ENCODE measurements at places on chromosomes 5 and 9.

GRCh38 chr5:158287643-158288271, 428.8 kb upstream of the CLINT1 start:
- DNase-seq: no peak

GRCh38 chr9:69697475-69697874, 25.3 kb upstream of the APBA1 start:
- DNase-seq: no peak

GRCh38 chr9:137968235-137968634, 90.7 kb downstream of the CACNA1B start:
- peak; percentile 65 for DNase-seq

- no peak for DNase-seq
These were observed 46.4 kb downstream of the MOCS2 start for GRCh38 chr5:53063176-53063575.

DNA sequence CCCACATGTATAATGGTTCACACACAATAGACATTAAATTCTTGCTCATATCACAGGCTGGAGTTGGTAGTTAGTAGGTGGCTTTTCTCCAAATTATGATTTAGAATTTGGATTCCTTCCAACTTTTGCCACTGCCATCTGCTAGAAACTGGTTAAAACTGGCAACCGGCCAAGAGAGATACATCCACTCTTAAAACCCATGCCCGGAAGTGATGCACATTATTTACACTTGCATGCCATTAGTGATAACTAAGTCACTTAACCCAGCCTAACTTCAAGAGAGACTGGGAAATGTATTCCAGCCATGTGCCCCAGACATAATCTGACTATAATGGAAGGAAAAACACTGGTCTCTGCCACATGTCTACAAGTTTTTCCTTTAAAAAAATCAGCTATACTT, 395.7 kb upstream of the SEMA6A start:
- DNase-seq: no peak

DNA sequence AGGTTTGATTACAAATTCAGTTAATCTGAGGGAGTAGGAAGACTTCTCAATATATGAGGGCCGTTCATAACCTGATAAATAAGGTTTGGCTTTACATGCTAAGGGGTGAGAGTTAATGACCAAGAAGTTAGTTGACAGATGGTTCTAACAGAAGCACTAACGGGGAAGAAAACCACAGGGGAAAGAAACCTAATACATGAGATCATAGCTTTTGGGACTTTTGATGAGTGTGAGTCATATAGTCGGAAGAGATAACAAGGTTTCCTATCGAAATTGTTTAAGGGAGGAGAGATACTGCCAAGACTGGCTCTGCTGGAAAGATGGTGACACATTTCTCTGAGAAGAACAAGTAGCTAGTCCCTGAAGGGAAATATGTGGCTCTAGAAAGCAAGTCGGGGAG, 140.1 kb downstream of the COX7C start:
- DNase-seq: no peak

- DNase-seq: no peak
These were observed 9.9 kb upstream of the RNF130 start for GRCh38 chr5:180081481-180081880.

DNA sequence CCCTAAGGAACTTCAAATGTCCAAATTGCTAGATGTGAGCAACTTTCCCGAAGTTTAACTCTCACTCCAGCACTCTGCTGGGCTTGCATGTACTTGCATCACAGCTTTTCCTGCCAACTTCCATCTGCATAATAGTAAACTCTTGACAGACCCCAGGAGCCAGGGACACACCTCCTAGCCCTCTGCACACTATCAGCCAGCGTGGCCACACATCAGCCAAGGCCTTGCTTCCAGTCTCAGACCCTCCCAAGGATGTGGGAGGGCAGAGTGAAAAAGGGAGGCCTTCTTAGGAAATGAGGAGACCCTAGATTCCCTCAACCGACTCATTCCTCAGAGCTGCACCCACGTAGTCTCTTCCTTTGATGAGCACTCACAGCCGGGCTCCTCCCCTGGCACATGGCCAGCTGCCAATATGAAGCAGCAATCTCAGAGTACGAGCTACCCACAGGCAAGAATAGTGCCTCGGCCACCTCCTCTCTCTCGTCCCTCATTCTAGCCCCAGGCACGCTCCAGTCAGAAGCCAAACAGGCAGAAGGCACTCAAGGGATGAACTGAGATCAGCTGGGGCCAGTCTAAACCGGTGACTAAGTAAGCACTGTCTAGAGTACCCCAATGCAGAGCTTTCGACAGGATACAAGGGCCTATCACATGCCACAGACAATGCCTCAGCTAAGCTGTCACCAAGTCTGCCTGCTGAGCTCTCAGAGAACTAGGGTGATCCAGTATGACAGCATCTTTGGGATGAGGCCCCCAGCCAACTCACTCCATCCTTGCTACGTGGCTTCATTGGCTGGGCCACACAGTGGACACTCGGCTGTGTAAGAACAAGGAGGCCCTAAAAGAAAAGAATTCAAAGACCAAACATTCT, 2.3 kb downstream of the P4HA2 start:
- DNase-seq: peak; percentile 40

- DNase-seq: no peak
These were observed 8.7 kb upstream of the AGPAT2 start for GRCh38 chr9:136695955-136696354.

DNA sequence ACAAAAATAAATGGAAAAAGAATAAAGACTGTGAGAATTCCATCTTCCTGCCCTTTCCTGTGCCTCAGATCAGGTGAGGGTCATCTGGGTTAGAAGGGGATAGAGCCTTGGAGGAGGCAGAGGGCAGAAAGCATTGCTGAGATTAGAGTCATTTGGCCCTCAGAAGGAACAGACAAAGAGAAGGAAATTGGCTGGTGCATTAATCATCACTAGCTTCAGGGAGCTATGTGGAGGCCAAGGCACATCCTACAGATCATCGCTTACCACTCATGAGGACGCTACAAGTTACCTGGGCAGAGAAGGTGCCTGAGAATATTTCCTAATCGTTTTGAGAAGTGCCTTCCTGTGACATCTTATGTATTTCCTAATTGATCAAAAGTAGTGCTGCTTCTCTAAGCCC, 74.5 kb downstream of the C7 start:
- DNase-seq: no peak

DNA sequence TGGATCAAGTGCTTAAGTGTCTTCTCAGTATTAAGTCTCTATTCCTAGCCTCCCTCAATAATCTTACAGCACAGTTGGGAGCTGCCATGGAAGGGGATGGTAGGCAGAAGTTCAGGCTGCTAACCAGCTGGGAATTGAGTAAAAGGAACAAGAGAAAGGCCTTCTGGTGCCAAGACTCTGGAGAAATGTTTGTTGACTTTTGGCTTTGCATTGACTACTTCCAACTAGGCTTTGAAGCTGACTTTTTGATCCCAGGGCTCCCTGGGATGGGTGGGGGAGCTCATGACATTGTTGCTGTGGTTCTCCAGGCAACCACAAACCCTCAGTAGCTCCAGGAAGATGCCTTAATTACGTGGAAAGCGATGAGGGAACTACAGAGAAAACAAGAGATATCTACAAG, 85.2 kb upstream of the HTR4 start:
- DNase-seq: no peak

- no peak for DNase-seq
These were observed 17.9 kb downstream of the ITGA1 start for GRCh38 chr5:52805615-52806014.

DNA sequence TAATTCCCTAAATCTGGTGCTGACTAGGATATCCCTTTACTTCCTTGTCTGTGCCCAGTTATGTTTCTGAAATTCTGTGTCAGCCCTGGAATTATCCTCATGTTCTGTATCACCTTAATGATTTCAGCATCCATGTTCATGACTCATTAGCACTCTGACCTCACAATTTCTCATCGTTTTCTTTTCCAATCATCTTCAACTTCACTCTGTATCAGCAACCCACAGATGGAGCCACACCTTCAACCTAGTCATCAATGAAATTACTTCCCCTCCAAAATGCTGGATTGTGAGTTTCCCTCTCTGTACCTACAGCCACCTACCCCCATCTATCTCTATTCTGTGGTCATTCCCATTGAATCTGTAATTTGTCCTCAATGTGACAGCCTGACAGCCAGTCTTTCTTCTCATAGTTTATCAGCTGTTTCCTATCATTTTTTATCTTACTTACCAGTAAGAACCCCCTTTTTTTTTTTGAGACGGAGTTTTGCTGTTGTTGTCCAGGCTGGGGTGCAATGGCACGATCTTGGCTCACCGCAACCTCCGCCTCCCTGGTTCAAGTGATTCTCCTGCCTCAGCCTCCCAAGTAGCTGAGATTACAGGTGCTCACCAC, 3.1 kb upstream of the IL6ST start:
- DNase-seq: no peak

GRCh38 chr5:61881821-61882487, 424.1 kb upstream of the KIF2A start:
- no peak for DNase-seq

DNA sequence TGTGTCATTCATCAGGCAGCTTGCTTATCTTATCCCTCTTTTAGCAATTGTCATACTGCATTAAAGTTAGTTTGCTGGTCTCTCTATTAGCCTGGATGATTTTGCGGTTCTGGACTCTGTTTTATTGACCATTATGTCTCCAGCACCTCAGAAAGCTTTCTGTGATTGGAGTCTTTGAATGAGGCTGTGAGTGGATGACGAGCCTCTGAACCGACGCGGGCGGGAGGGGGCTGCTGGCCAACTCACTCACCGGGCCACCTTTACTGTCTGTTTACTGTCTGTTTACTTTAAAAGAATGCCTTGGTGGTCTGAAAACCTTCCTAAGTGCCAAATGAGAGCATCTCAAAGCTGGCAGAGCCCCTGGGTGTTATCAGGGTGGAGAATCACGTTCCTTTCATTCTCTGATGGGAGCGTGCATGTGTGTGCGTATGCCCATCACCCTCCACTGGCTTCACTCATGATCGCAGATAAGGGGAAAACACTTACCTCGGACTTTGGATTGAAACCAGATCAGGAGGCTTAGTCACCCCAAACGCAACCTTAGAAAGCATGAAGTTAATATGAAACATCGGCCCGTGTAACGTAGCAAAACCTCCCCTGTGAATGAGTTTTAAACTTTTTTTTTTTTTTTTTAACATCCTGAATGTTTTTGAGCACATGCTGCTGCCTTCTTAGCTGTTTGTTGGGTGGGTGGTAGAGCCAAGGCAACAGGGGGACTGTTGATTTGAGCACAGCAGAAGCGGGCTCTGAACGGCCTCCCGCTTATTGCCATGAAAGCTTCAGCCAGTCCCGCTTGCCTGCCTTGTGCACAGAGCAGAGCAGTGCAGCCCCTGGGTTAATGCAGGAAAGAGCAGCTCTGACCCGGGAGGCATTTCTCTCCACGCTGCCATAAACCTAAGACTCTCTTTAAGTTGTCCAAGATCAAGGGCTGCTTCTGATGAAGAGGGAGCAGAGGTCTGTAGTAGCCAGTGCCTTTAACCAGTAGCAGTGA, 173.6 kb downstream of the GADD45G start:
- DNase-seq: peak; percentile 36

- no peak for DNase-seq
These were observed 6.4 kb downstream of the LMBRD2 start for GRCh38 chr5:36145311-36145710.
